Immature natural killer cell (primary cell): ENCODE measurements at places on chromosomes 1 and 21. TPM values are rescaled to one million over a fixed set of nuclear protein-coding genes. Genes with fewer than 3 reads are reported as not detected.

HOOK1 gene
- polyA plus RNA-seq: 1.1 TPM

GRCh38 chr1:12674358-12674757 is 30.5 kb downstream of the AADACL4 start:
- no peak for DNase-seq

GRCh38 chr1:224333939-224334786 is 4.2 kb upstream of the NVL start:
- no peak for DNase-seq

GRCh38 chr1:214993419-214993818 is 89.1 kb upstream of the KCNK2 start:
- DNase-seq: no peak

- no peak for DNase-seq
Observed at GRCh38 chr1:216702170-216702569, 21.1 kb downstream of the ESRRG start.

- DNase-seq: no peak
Observed at GRCh38 chr1:154759196-154759595, 110.9 kb downstream of the KCNN3 start.

GRCh38 chr1:93620172-93620840 is 61.3 kb downstream of the BCAR3 start:
- DNase-seq: no peak
